AG09319 (cell line): ENCODE measurements at places on chromosomes 13 and 19.

DNA sequence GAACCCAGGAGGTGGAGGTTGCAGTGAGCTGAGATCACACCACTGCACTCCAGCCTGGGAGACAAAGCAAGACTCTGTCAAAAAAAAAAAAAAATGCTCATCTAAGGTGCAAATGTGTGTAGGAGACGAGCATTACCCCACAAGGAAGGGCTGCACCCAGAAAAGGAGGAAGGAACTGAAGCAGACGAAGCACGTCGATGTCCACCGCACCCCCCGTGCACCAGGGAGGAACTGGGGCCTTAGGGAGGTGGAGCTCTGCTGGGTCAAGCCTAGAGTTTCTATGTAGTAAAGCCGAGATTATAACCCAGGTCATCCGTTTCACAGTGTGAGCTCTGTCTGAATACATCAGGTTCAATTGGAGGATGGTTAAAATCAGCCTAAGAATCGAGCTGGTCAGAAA lies 1.1 kb downstream of the VSTM1 start:
- no peak for DNase-seq

DNA sequence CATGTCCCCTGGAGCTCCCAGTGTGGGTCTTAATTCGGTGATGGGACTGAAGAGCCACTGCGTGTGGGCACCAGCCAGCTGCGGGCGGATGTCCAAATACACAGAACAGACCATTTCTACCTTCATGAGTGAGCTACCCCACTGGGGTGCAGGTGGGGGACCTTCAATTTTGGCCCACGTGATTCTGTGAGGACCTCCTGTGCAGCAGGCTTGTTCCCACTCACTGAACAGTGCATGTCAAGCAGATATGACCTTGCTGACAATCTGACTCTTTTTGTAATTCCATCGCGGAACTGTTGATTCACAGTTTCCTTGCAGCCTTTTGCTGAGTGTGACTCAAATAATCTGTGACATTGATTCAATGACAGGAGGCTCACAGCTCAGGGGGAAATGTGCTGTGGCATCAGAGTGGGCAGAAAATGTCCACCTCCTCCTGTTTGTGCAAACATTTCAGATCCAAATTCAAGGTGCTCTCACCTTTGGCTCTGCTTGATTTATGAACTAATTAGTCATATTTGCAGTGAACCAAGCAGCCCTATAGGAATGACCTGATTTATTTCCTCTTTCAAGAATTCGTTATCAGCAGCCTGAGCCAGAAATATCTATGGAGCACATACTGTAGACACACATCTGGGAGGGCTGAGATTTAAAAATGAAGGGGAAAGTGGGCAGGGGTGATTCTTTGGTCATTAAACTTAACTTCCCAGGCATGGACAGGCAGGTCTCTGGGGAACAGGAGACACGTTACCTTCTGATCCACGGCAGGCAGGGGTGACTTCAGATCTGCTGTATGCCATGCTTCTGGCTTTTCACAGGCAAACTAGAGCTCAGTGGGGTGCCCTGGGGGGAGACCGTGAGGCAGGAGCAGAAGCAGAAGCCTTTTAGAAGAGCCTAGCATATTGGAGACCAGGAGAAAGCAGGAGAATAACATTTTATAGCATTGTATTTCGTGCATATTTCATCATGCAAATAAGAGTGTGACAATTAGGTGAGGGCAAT lies 170.0 kb upstream of the KL start:
- DNase-seq: no peak

DNA sequence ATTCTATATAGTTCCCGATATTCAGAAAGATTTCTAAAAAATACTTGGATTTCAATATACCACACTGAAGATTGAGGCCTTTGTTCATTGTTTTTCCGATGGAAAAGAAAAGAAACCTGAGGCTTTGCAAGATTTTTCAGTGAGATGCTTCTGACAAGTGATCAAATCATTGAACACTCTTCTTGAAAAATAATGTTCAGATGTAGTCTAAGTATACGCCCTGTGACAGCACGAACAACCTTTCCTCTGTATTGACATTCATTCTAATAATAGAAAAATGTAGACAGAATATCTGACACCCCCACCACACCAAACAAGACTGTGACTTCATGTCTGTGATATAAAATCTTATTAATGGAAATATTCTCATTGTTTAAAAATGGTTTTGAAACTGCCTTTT lies 650.7 kb upstream of the KLHL1 start:
- DNase-seq: no peak

- no peak for DNase-seq
These were observed 22.1 kb downstream of the STARD13 start for GRCh38 chr13:33263484-33263883.

- DNase-seq: no peak
These were observed 192.9 kb downstream of the DCT start for GRCh38 chr13:94286581-94286980.

DNA sequence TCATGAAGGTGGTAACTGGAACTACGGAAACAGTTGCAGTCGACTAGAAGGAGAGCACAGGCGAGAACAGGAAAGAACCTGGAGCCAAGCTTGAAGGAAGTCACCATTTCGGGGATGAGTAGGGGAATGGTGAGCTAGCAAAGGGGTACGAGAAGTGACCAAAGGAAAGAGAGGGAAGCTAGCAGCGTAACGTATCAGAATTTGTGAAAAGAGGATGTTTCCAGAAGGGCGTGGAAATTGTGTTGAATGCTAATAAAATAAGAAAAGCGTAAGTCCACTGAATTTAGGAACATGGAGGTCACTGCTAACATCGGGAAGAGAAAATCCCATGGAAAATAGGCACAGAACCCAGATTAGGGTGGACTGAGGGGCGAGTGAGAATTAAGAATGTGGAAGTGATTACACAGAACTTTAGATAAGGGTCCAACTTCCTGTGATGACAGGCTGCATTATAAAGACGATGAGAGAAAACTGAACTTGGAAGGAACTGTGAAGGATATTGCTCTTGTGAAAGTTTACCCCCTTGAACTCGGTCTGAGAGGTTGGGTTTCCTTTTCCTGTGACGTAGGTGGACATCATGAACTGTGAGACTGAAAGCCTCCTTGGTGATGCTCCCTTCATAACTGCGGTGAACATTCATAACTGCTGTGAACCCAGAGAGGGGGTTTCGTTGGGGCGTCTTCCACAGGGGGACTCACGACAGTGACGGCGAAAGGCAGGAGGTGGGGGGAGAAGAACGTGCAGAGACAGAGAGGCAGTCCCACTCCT lies 2.0 kb upstream of the FFAR2 start:
- DNase-seq: no peak

DNA sequence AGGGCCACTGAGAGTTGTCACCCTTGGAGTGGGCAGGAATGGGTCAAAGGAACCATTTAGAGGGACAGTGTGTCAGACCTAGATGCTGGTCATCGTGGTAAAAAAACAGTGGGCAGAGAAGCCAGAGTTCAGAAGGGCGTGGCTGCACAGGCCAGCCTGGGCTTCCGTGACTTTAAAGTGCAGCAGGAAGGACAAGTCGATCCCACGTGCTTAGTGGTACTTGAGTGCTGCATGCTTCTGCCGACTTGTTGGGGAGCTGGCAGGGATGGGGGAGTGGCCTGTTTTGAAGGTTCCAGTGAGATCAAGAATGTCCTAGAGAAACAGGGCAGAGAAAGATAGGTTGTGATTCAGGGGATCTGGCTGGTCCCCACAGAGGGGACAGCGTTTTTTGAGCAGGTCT lies 17.0 kb downstream of the LYL1 start:
- DNase-seq: no peak

- DNase-seq: no peak
These were observed 34.8 kb upstream of the C1QTNF9 start for GRCh38 chr13:24274452-24275021.

GRCh38 chr19:2327773-2328400 lies 499 bp downstream of the LSM7 start:
- peak; percentile 46 for DNase-seq

DNA sequence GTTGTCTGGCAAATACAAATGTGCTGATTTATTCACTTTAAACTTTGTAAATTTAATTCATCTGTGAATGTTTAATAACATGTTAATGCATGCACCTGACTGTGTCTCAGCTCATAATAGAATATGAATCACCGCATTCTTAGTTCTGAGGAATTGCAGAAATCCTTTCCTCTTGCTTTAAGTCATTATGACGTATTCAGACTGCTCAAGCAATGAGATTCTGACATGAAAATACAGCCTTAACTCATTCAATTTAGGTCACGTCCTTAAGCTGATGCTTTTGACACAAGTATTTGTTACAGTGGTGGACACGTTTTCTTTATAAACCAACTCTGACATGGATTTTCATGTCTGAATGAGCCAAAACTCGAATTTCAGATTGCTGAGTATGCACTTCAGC lies 541.0 kb upstream of the KLF12 start:
- DNase-seq: no peak

DNA sequence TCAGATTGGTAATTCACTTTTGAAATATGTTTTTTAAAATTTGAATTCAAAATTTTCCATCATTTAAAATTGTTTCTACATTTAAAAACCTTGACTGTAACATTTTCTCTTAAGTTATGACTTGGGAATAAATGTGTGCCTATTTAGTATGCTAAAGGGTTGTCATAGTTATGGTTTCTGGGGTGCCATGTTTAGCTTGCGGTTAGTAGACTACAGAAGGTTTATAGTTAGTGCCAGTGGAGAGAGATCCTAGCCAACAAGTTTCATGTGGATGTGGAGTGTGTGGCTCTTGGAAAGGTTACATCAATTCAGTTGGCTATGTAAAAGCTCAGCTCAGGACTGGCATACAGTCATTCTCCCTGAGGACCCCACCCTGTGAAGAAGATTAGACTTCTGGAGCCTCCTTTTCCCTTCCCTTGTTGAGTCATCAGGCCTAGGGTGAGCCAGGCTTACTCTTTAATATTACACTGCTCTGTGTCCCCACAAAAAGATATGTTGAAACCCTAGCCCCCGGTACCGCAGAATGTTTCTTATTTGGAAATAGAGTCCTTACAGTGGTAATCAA lies 20.4 kb downstream of the LMO7 start:
- no peak for DNase-seq

GRCh38 chr13:81568824-81569223 lies 1227.9 kb upstream of the SPRY2 start:
- no peak for DNase-seq

GRCh38 chr13:39567569-39567968 lies 35.4 kb downstream of the LHFPL6 start:
- DNase-seq: no peak

DNA sequence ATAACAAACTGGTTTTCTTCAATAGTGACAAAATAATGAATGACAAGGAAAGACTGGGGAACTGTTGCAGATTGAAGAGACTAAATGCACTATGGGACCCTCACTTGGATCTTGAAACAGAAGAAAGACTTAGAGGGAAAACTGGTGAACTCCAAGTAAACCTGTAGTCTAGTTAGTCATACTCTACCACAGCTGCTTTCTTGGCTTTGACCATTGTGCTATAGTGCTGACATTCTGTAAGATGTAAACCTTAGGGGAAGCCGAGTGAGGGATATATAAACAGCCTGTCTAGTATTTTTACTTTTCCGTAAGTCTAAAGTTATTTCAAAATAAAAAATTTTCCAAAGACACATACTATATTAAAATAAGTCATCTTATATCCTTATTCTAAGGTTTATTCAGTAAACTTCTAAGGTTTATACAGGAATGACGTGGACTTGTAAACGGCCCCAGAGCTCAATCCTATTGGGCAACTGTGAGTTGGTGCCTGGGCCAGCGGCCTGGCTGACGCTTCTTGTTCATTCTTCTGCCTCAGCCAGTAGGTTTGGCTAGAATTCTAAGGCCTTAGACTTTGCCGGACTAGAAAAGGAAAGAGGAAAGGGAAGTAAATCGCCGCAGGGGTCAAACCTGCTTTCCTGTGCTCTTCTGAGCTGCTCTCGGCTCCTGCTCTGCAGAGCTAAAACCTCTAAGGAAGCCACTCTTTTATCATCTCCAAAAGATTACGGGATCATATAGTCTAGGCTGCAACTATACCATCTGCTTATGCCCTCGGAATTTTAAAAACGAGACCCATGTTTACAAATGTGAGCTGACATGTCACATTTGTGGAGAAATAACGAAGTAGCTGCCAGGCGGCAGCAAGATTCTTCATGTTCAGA lies 33.6 kb upstream of the UBE2L5 start:
- no peak for DNase-seq

DNA sequence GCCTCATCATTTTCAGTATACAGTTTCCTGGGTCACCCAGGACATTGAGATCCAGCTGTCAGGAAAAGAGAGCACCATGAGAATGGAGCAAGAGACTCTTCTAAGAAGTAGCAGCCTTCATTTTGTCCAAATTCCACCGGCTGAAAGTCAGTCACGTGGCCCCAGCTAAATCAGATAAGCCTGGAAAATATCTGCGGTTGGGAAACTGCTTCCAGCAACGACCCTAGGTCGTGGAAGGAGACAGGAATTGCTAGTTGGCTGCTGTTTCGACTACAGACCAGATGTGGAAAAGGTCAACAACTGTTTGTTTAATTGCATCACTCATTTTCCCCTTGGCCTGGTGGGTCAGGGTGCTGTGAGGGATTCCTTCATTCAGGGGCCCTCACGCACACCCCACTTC lies 107.0 kb downstream of the ZNF536 start:
- peak; percentile 20 for DNase-seq
